Amygdala (tissue), 56 donors: ENCODE measurements at places on chromosomes 7 and 10.

- DNase-seq = no peak
Observed at GRCh38 chr7:39904077-39904486, 46.0 kb upstream of the CDK13 start.

DNA sequence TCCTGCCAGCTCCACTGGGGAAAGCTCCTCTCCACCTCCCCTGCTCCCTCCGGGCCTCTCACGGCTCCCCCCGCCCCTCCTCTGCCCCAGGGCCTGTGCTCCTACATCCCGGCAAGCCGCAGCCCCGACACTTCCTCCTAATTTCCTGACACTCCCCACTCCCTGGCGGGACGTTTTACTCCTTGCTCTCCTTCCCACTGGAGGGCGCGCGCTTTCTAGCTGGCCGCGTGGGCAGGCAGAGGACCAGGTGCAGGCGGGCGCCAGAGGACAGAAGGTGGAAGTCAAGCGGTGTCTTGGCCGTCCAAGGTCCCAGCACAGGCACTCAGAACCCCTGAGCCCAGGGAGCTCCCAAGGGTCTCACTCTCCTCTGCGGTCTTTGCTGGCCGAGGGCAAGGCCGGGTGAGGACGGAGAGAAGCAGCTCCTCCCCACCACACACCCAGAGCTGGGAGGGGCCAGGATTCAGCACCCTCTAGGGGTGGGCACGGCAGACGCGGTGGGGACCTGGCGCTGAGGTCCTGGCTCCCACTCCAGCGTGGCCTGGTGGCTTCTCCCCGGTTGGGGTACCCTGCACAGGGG is 19.1 kb downstream of the ADAM8 start:
- peak; percentile 11 for DNase-seq

GRCh38 chr7:36736899-36737211 is 12.6 kb upstream of the AOAH start:
- DNase-seq = no peak

GRCh38 chr7:31466036-31466435 is 47.9 kb upstream of the ITPRID1 start:
- DNase-seq = no peak

DNA sequence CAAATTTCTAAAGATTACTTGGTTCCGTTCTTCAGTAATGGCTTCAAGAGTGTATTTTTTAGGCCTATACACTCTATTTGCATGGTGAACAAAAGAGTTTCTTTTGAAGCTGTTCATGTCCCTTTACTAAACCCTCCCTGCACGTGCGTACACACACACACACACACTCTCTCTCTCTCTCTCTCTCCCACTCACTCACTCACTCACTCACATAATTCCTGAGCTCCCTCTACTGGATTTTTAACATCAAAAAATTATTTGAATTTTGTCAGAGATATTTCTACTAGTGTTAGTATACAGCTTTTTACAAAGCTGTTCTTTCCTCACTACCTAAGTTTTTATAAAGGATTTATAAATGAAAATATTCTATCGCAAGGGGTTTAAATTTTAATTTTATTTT is 85.9 kb downstream of the UBE3C start:
- DNase-seq = no peak

DNA sequence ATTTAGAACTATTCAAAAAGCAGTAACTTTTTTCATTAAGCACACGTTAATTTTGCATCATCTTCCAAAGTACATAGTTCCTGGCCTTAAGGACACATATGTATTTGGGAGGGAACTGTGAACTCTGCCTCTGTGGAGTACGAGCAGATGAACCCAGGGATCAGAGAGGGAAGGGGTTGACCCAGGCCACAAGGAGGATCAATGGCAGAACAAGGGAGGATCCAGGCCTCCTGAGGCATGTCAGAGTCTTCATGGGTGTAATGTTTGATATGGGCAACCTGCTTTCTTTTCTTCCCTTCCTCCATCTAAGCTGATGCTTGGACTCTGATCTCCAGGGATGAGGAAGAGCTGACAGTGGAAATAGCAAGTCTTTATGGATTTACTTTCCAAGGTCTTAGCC is 164.0 kb downstream of the SH2D4B start:
- no peak for DNase-seq

DNA sequence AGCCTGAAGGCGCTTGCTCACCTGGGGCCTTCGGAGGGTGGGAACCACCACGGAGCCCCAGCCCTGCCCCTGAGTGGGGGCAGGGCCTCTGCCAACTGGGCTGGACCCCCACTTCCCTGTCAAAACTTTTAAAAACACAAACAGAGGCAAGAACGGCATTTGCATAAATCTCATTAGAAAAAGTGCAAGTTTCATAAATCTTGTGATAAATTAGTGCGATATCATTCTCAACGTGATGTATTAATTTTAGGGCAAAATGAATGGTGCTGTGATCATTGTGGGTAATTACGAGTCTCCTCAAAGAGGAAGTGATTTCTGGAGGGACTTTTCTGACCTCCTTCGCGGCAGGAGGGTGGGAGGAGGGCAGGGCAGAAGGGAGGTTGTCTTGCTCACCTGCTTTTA is 98.3 kb downstream of the CDH23 start:
- no peak for DNase-seq

- no peak for DNase-seq
Observed at GRCh38 chr10:73744664-73744975, 448 bp downstream of the SEC24C start.

DNA sequence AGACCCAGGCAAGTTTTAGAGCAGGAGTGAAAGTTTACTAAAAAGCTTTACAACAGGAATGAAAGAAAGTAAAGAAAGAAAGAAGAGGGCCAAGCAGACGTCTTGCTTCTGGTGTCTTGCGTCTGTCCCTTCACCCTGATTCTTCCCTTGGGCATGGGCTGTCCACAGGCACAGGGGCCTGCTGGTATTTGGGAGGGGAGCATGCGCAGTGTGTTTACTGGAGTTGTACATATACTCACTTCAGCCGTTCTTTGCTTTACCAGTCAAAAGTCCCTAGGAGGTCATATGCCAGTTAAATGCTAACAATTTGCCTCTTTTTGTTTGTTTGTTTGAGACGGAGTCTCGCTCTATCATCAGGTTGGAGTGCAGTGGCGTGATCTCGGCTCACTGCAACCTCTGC is 875.9 kb downstream of the REEP3 start:
- DNase-seq = no peak

DNA sequence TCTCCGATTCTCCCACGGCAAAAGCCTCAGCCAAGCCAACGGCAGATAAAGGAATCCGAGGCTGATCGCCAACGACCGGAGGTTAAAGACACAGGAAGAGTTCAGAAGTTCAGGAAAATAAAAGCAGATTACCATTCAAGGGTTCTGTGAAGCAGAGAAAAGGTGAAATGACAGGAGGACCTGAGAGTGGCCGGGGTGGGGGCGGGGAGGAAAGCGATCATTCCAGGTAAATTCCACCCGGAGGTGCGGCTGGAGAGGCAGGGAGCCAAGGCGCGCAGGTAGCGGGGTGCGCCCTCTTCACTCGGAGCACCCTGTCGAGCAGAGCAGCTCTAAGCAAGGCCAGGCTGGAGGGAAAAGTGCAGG is 35.3 kb upstream of the SEPHS1 start:
- DNase-seq = no peak

GRCh38 chr7:11776039-11776438 is 56.0 kb downstream of the THSD7A start:
- no peak for DNase-seq

DNA sequence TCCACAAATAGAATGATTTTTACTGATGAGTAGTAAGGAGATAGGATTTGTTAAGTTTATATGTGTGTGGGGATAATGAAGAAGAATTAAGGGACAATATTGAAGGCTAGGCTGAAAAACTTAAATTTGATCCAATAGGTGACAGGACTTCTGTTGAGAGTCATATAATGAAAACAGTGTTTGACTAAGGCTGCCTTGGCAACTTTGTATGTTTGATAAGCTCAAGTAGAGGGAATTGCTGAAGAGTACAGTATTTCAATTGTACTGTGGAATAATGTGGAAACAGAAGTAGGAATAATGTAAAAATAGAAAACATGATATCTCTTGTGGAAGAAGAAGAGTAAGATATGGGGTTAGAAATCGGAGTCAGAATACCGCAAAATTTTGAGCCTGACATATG is 10.5 kb downstream of the R3HCC1L start:
- DNase-seq = no peak

- no peak for DNase-seq
Observed at GRCh38 chr7:37096341-37096740, 352.3 kb downstream of the ELMO1 start.

DNA sequence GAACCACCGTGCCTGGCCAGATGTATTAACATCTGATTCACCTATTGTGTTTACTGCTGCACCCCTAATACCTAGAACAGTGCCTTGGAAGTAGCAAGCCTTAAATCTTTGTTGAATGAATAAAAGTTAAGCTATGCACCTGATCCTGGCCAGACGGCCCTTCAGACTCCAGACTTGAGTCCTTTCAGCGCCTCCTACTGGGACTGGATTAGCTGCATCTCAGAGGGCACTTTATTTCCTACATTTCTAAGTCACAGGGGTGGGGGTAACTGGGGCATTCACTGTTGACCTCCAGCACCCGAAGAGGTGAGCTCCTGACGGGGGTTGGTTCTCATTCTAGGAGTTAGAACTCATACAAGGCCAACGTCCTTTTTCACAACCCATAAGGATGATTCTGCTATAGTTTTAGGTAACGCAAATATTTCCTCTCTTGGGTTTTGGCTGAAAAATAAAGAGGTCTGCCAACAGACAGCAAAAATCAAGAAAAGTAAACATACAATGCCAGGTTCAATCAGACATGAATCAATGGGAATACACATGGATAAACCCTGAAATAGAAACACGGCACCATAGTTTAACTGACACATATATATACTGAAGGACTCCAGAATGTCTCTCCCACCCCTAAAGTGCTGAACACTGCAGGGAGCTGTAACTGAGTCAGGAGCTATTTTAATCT is 48.0 kb upstream of the DLG5 start:
- DNase-seq = no peak

GRCh38 chr10:2462581-2462980 is 604.8 kb upstream of the PFKP start:
- DNase-seq = no peak

DNA sequence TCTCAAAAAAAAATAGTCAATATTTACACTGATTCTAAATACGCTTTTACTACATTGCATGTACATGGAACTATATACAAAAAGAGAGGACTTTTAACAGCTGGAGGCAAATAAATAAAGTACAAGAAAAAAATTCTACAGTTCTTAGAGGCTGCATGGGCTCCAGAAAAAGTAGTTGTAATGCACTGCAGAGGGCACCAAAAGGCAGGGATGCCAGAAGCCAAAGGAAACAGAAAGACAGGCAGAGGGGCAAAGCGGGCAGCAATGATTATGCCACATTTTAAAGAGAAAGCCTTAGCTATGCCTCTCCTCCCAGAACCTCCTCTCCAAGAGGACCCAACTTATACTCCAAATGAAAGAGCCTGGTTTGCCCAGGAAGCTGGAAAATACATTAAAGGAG is 11.6 kb upstream of the ADCK2 start:
- DNase-seq = no peak

GRCh38 chr7:5678295-5679047 is 103.0 kb downstream of the RNF216 start:
- no peak for DNase-seq

DNA sequence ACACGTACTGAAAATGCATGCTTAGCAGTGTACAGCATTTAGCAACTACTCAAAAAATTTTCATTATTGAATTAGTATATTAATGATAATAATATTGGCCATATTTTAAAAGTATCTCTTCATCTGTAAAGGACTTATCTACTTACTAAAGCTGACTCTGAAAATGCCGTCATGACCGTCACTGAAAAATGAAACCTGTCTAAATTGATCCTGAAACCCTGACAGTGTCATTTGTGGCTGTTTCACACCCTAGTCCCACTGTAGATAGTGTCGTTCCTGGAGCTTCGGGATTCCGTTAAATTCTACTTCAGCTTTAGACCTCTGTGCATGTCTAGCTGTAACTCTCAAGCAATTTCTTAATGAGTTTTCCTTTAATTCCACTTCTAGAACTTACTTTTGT is 35.8 kb upstream of the EZH2 start:
- DNase-seq = no peak

DNA sequence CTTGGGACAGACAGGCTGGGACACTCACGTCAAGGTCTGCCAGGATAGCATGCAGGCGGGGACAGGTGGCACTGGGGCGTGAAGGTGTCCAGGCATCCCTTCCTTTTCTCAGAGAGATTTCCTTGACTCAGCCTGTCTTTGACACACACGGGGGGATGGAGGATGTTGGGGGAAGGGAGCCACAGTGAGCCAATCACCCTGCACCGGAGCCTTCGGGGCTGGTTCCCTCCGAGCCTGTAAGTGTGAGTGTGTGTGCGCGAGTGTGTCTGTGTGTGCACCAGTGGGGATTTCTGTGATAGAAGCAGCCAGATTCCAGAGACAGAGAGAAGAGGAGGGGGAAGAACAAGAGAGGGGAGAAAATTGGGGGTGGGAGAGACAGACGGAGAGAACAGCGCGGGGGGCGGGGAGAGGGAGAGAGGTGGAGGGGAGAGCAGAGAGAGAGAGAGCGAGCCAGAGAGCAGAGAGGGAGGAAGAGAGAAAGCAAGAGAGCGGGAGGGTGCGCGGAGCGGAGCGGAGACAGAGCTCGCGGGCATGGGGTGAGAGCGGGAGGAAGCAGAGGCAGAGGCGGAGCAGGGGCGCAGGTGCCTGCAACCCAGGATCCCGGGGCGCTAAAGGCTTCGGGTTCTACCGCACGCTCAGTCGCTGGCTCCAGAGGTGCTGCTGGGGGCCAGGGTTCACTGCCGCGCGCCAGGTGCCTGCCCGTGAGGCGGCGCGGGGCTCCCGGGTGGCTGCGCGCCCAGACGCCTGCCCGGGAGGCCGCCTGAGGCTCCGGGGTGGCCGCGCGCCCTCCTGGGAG is 466 bp upstream of the GPR26 start:
- no peak for DNase-seq

GRCh38 chr10:110852947-110853346 is 18.8 kb upstream of the PDCD4 start:
- no peak for DNase-seq

DNA sequence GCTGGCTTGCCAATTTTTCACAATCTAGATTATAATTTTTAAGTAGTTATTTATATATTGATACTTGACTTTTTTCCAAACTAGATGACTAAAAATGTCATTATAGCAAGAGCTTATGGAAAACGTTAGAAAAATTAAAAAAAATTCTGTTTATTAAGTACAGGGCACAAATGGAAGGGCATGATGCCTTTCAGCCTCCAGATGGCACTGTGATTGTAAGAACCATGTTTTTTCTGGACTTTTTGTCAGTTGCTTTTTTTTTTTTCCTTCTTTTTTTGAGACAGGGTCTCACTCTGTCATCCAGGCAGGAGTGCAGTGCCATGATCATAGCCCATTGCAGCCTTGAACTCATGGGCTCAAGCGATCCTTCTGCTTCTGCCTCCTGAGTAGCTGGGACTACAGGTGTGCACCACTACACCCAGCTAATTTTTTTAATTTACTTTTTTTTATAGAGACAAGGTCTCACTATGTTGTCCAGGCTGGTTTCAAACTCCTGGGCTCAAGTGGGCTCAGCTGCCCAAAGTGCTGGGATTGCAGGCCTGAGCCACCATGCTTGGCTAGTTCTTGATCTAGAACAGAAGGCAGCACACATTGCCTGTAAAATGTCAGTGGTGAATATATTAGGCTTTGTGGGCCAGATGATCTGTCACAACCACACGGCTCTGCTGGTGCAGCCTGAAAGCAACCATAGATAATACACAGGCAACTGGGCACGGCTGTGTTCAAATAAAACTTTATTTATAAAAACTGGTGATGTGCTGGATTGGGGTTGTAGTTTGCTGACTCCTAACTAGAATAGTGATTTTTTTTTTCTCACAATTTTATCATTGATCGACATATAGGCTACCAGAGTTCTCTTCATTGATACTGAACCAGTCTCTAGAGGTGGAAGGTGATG is 27.4 kb downstream of the UCMA start:
- DNase-seq = no peak
